ENCODE measurements at places on chromosomes 13 and 19.

DNA sequence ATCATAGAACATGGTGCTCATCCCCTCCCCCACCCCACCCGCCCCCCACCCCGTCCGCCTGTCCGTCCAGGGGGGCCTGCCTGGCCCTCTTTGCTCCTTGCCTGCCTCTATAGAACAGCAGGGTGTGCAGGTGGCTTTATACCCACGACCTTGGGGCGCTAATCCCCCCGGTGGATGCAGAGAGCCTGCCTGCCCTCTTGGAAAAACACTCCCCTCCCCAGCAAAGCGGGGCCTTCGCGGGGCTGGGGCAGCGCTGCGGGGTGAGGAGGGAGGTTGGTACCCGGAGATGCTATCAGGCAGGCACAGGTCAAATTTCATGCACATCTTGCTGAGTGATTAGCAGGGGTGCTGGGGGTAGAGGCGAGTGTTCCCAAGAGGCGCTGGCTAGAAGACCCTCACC lies 21.9 kb downstream of the RFX1 start:
- H3K36me3 ChIP-seq: peaks cover 5% of the 10 kb centered on the region
- peaks cover 52% of the 10 kb centered on the region for H3K4me1 ChIP-seq
- no peak overlapping the region for H3K4me3 ChIP-seq
- no peak for DNase-seq

DNA sequence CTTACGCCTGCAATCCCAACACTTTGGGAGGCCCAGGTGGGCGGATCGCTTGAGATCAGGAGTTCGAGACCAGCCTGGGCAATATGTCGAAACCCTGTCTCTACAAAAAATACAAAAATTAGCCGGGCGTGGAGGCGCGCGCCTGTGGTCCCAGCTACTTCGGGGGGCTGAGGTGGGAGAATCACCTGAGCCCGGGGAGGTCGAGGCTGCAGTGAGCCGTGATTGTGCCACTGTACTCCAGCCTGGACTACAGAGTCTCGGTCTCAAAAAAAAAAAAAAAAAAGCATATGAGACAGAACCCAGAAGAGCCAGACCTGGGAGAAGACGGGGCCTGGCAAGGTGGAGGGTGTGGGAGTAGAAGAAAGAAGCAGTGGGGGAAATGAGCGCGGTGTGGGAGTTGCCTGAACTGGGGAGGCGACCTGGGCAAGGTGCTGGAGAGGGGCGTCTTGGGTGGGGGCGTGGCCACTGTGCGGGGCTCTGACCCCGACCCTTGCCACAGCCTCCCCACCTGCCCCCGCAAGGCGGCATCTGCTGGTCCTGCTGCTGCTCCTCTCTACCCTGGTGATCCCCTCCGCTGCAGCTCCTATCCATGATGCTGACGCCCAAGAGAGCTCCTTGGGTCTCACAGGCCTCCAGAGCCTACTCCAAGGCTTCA lies 533 bp downstream of the DKKL1 start:
- no peak overlapping the region for H3K4me3 ChIP-seq
- no peaks in the 10 kb centered on the region for H3K27me3 ChIP-seq
- H3K36me3 ChIP-seq: peaks cover 3% of the 10 kb centered on the region
- H3K27ac ChIP-seq: no peak overlapping the region
- DNase-seq: no peak

DNA sequence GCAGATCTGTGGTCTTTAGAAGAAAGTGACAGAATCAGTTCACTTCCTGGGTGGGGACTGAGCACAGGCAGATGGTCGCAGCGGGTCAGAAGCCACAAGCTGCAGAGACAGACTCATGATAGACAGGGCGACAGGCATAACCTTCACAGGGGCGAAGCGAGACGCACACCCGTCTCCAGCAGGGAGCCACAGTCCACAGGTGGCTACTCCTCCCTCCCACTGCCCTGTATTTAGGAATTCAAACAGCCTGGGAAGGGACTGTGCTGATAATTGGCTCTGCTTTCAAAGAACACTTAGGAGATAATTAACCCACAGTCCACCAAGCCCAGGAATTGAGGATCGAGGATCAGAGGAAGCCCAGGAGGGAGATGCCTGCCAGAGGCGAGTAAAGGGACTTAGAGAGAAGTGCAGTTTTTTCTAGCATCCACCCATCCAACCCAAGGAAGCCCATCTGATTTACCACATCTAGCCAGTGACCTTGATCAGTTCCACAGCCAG lies 23.2 kb downstream of the RFX2 start:
- H3K36me3 ChIP-seq: peaks cover 2% of the 10 kb centered on the region
- DNase-seq: peak; percentile 38
- no peaks in the 10 kb centered on the region for H3K27me3 ChIP-seq
- peak overlapping the region; percentile 78 for H3K4me3 ChIP-seq

DNA sequence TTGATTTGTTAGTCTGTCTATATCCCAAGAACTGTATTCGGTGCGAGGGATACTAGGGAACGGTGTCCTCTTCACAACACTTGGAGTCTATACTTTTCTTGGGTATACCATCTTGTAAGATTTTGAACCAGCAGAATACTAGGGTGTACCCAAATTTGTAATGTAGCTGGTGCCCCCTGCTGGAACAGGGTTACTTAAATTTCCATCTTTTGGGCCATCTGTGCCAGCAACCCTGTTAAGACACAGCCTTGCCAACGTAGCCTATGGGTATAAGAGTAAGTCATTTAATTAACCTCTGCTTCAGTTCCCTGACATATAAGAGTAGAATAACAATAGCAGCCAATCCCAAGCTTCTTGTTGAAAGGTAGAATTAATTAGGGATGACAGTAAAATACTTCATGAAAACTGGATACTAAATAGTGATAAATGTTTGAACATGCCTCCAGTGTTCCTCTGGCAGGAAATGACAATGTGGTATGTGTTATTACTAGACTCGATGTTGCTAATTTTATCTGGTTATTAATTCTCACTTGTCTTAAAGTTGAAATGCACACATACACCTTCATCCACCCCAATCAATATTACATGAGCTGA lies 607.6 kb downstream of the FGF9 start:
- DNase-seq: peak; percentile 57
- H3K36me3 ChIP-seq: no peaks in the 10 kb centered on the region
- H3K27me3 ChIP-seq: no peaks in the 10 kb centered on the region
- no peak overlapping the region for H3K27ac ChIP-seq
- H3K4me1 ChIP-seq: peaks cover 13% of the 10 kb centered on the region

- no peak overlapping the region for H3K27ac ChIP-seq
- no peaks in the 10 kb centered on the region for H3K4me1 ChIP-seq
Measured at GRCh38 chr13:109998684-109999533, 212.5 kb upstream of the IRS2 start.

DNA sequence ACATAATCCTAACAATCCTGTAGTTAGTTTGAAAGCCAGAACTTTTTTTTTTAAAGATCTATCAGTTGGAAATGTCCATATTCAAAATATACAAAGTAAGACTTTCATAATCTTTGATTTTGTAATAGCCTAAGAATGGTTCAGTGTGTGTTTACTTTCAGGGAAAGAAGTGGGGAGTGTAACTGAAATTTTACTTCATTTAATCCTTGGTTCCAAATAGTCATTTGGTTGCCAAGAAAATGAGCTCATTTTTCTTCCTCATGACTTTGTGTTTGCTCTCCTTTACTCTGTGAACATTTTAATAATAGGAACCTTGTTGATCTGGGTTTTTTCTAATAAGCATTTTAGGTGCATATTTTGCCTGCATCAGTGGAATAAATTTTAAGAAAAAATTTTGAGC lies 278.8 kb downstream of the SLITRK6 start:
- no peaks in the 10 kb centered on the region for H3K4me1 ChIP-seq
- H3K27me3 ChIP-seq: no peaks in the 10 kb centered on the region
- H3K36me3 ChIP-seq: no peaks in the 10 kb centered on the region
- no peak overlapping the region for H3K27ac ChIP-seq
- DNase-seq: no peak

Data from activated T-cell treated with anti-CD3 and anti-CD28 coated beads, Interleukin-2, amount 50 U/mL, for 72 hours (primary cell).